IgD-negative memory B cell (primary cell): ENCODE measurements at places on chromosomes 4 and X. TPM values are rescaled to one million over a fixed set of nuclear protein-coding genes. Genes with fewer than 3 reads are reported as not detected.

The AVPR2 gene
- not detected for polyA plus RNA-seq

The EVC gene
- polyA plus RNA-seq, result 0.05 TPM

The TRAPPC2 gene
- polyA plus RNA-seq, result 34.5 TPM

The DCAF4L1 gene
- not detected for polyA plus RNA-seq

The RBM46 gene
- polyA plus RNA-seq, result not detected

The TMPRSS11D gene
- polyA plus RNA-seq, result not detected

The DAPP1 gene
- 172 TPM for polyA plus RNA-seq

The XAGE1B gene
- polyA plus RNA-seq, result not detected

The FAAH2 gene
- polyA plus RNA-seq, result 3.6 TPM

The PCDH7 gene
- not detected for polyA plus RNA-seq

The PCSK1N gene
- polyA plus RNA-seq, result 0.51 TPM

The TMSB4X gene
- polyA plus RNA-seq, result 19,114 TPM

The SPANXA2 gene
- not detected for polyA plus RNA-seq

The PSMD10 gene
- polyA plus RNA-seq, result 50.8 TPM

The PFKFB1 gene
- polyA plus RNA-seq, result not detected

The HTR2C gene
- not detected for polyA plus RNA-seq

The ZNF157 gene
- 0.44 TPM for polyA plus RNA-seq
